ENCODE measurements at places on chromosomes 16 and 17.

DNA sequence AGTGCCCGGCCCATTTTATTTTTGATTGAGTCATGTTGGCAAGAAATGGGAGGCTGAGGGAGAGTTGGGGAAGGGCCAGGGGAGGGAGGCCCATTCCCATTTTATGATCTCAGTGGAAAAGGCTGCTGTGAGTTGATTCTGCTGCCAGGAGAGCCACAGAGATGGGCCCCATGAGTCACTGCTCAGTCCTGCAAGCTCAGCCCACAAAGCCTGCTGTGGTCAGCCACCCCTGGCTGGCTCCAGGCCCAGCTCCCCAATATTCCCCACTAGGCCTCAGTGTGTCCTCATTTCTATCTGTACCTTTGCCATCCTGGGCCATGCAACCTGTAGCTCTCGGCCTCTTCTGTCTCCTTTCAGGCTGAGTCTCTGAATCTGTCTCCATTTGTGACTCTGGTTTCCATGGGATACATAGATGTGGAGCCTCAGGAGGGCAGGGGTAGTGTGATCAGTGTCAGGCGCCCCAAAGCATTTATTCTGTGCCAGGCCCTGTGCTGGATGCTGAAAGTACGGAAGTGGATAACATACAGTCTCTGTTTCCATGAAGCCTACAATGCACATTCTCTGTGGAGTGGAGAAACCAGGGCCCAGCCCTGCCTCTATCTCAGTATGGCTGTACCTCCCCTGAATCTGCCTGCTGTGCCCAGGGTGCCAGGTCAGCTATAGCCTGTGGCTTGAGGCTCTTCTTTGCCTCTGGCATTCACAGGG, 1.9 kb upstream of the PLEKHG4 start:
- DNase-seq: no peak

- DNase-seq: no peak
These were observed 16.1 kb downstream of the NUDT16L1 start for GRCh38 chr16:4709481-4709880.

- DNase-seq: no peak
These were observed 742 bp upstream of the SLC16A13 start for GRCh38 chr17:7034955-7035590.

- no peak for DNase-seq
These were observed 127.2 kb downstream of the HS3ST3B1 start for GRCh38 chr17:14427900-14428647.

DNA sequence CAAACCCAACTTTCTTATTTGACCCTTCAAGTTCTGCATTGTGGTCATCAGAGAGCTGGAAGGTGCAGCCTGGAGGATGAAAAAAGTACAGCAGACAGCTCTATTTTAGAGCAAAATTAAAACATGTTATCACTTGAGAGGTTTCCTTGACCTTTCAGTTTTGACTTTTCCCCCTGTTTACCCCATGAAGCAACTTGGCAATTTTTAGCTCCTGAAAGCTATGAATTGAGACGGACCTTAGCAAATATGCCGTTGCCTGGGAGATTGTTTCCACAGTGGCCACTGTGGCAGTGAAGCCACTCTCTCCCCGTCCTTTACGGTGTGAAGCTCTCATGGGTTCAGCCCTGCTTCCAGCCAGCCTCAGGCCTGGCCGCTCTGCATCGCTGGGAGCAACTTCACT, 398.6 kb downstream of the CPPED1 start:
- DNase-seq: no peak

DNA sequence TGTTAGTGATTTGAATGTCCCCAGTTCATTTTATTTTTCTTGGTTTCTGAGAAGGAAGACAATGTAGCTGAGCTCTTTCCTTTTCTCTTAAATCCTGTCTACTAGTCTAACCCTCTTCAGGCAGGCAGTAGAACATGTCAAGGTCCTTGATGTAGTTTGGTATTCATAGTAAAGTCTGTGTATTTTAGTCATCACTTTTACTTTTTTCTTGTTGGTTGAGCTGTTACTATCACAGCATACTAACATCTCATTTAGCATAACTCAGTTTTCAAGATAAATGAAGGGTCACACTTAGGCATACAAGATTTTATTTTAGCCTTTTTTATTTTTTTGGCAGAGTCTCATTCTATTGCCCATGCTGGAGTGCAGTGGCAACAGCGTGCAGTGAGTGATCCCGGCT, 70.5 kb downstream of the KPNA2 start:
- DNase-seq: no peak

- no peak for DNase-seq
These were observed 107.4 kb upstream of the CDH11 start for GRCh38 chr16:65229191-65229662.

All from mesothelial cell of epicardium (in vitro differentiated cells).